ENCODE measurements at places on chromosomes 6 and 20. TPM values are rescaled to one million over a fixed set of nuclear protein-coding genes. Genes with fewer than 3 reads are reported as not detected.

The PDE10A gene
- not detected for total RNA-seq

The GNRH2 gene
- 0.61 TPM for total RNA-seq

The C20orf144 gene
- 0.26 TPM for total RNA-seq

The SPTLC3 gene
- total RNA-seq = not detected

The CFAP206 gene
- not detected for total RNA-seq

The ADGRF4 gene
- not detected for total RNA-seq

The B3GALT4 gene
- total RNA-seq = 5.8 TPM

The IMPG1 gene
- not detected for total RNA-seq

The PERP gene
- 14.1 TPM for total RNA-seq

The WFDC5 gene
- not detected for total RNA-seq

The GNAS-AS1 gene
- total RNA-seq = 1.0 TPM

The CDH4 gene
- 0.29 TPM for total RNA-seq

The MYL9 gene
- 4.4 TPM for total RNA-seq

DNA sequence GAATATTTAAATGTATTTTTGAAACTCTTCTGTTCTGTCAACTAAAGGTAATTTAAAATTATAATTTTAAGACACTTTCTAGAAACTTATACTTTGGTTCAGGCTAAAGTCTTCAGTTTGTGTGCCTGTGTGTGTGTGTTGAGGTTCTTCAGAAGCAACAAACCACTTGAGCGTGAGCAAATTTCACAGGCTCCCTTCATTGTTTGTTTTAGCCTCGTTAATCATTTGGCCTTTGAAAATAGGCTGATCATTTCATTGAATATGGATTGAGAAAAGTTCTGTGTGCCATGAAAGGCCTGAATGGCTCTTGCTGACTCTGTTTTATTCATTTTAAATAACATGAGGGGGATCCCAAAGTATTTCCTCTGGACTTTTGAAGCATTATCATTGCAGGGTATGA, 420.1 kb downstream of the CDKAL1 start:
- ATAC-seq = no peak

DNA sequence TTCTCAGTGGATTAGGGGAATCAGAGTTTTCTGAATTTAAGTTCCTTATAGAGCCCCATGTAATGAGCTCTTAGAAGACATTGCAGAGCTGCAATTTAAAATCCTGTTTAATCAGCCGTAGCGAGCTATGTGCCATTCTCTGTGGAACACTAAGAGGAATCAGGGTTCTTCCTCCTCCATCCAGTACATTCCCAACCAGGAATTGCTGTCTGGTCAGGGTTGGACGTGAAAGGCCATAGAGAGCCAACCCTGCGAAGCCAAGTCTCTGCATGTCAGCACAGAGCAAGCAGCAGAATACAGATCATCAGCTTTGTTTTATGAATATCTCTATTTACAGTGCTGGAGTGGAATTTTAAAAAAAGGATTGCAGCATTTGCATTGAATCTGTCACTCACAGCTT, 366.0 kb downstream of the LAMA2 start:
- ATAC-seq = no peak

- ATAC-seq = no peak
Measured at GRCh38 chr6:73608761-73609160, 45.0 kb downstream of the SLC17A5 start.

DNA sequence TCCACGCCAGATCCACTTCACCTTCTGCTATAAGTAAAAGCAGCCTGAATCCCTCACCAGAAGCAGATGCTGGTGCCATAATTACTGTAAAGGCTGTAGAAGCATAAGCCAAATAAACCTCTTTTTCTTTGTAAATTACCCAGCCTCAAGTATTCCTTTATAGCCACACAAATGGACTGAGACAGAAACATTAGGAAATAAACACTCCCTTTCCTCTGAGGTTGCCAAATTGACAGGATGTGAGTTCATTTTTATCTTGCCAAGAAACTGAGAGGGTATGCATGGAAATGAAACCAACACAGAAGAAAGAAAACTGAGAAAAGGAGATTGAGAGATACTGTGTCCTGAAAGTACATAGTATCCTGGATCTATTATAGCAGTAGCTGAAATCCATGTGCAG, 481.2 kb downstream of the HAO1 start:
- ATAC-seq = no peak

DNA sequence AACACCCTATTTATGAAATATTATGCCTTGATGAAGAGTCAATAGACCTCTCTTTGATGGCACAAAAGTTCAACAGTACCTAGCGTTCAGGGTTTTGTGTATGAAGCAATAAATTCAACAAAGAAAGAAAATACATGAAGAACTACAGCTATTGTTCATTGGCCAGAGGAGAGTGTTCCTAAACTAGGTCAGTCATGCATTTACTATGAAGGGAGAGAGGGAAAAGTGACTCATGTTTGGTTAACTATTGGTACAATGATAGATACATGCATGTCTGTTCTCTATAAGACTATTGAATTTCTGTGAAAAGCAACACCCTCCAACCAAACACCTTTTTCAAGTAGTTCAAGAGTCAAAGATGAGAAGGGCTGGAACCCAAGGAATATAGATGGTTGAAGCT, 50.7 kb downstream of the CLIC5 start:
- peak; percentile 74 for ATAC-seq

GRCh38 chr6:13422681-13423221, 64.6 kb downstream of the GFOD1 start:
- ATAC-seq = no peak

- ATAC-seq = no peak
Measured at GRCh38 chr20:57686931-57687652, 22.7 kb downstream of the PMEPA1 start.

GRCh38 chr6:121398127-121398526, 37.3 kb upstream of the GJA1 start:
- no peak for ATAC-seq

GRCh38 chr6:33885132-33886057, 81.6 kb upstream of the MLN start:
- ATAC-seq = peak; percentile 27

DNA sequence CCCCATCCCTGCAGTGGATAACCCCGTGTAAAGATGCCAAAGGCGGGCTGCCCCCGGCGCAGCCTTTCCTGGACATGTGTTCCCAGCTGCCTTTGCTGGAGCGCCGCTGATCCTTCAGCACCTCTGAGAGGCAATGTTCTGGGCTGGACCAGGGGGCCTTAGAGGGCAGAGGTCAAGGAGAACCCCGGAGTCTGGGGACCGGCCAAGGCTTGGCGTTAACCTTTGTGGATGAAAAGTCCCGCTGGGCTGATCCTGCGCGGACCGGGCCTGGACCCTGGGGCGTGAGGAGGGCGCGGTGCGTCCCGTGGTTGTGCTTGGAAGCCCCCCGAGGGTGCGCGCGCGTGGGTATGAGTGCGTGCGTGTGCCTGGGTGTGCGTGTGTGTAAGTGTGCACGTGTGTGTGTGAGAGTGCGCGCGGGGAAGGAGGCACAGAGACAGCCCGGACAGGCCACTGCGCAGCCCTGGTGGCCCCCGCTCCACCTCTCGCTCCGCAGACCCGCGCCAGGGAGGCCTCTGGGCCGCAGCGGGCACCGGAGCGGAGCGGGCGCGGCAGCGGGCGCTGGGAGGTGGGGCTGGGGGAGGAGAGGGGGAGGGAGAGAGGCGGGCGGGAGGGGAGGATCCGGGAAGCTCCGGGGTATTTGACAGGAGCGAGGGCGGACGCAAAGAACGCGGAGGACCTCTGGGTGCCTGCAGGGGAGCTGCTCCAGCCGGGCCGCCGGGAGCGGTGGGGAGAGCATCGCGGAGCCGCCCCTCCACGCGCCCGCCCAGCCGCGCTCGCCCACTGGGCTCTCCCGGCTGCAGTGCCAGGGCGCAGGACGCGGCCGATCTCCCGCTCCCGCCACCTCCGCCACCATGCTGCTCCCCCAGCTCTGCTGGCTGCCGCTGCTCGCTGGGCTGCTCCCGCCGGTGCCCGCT, at the start of gene SMOC2:
Gene SMOC2 (plus strand): TSS at position 665 of the 914 bp plus-strand sequence. CDS start 187 bp downstream, at position 852.
- no peak for ATAC-seq
